ENCODE measurements at places on chromosomes 5 and 9.

DNA sequence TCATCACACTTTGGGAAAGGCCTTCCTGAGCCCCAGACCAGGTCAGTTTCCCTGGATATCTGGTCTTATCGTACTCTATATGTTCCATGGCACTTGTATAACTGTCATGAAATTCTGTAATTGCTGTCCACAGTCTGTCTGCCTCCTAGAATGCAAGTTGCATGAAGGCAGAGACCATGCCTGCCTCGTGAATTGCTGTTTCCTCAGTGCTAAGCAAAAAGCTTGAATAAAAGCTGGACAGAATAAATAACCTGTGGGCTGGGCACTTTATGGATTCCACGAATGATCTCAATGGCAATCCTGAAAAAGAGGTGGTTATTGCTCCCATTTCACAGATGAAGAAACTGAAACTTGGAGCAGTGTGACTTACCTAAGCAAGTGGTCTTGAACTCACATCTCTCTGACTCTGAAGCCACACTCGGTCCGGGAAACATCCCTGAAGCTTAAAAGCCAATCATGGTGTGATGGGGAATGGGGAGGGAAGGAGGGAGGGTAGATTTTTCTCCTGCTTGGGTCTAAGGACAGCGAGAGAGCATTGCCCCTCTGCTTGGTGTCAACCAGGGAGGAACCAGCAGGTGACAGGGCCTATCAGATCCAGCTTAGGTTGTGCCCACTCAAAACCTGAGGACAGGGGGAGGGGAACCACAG is 13.2 kb upstream of the LHX2 start:
- DNase-seq = no peak

- no peak for DNase-seq
Observed at GRCh38 chr9:116141864-116142561, 11.6 kb upstream of the PAPPA start.

DNA sequence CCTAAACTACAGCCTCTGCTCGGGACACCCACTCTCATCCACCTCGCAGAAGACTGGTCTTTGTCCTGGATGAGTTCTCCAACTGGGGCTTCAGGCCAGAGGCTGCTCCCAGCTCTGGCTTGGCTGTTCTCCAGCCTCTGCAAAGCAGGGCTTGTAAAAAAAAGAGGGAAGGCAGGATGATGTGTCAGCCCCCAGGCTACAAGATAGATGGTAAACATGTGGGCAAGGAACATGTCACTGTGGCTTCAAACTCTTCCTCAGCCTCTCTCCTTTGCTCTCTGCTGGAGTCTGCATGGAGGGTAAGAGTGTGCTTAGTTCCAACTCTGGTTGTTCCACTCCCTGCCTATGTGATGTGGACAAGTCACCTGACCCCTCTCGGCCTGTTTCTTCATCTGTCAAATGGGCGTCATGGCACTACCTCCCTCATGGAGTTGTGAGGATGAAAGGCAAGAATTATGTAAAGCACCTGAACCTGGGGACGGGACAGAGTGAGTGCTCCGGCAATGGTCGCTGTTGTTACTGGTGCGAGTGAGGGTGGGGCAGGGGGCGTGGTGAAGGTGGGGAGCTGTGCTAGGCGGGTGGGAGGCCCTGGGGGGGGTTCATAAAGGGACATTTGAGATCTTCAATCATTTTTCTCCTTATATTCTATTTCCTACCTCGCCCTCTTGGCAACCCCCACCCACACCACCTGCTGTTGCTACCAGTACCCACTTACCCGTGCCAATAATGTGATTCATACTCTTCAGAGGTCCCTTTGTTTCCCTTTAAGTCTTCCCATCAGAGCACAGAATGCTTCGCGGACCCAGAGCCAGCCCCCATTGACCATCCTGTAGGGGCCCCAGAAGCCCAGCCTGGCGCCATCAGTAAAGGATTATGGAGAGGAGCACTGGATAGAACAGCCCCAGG is 6.8 kb upstream of the ZNF79 start:
- no peak for DNase-seq

- DNase-seq = no peak
Observed at GRCh38 chr5:111486055-111486454, 26.3 kb downstream of the STARD4 start.

GRCh38 chr9:14515571-14516198 is 177.5 kb downstream of the ZDHHC21 start:
- DNase-seq = no peak

GRCh38 chr5:44385291-44385900 is 3.8 kb downstream of the FGF10 start:
- DNase-seq = no peak

DNA sequence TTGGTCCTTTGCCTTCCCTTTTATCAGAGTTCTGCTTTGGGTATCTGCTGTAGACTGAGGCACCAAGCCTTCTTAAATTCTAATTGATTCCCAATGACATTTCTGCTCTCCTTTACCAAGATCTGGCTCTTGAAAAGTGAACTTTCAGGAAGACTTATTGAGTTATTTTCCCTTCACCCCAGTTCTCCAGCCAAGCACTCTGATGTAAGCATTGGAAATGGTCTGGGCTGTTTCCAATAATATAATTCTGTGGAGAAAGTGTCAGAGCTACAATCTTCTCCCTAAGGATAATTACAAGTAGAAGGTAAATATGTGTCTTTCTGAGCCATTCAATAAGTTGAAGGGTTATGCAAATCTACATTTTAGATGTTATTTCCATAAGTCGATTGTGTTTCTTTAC is 30.8 kb downstream of the BTF3 start:
- no peak for DNase-seq

GRCh38 chr5:149283626-149284480 is 12.2 kb downstream of the AFAP1L1 start:
- no peak for DNase-seq

Measured in activated naive CD4-positive, alpha-beta T cell (primary cell).